ENCODE measurements at places on chromosomes 2 and 18. TPM values are rescaled to one million over a fixed set of nuclear protein-coding genes. Genes with fewer than 3 reads are reported as not detected.

MEP1B gene
- polyA plus RNA-seq, result 0.21 TPM

MALL gene
- polyA plus RNA-seq, result 14.2 TPM

RMDN2 gene
- 11.5 TPM for polyA plus RNA-seq

SCRN3 gene
- 36.1 TPM for polyA plus RNA-seq

DNA sequence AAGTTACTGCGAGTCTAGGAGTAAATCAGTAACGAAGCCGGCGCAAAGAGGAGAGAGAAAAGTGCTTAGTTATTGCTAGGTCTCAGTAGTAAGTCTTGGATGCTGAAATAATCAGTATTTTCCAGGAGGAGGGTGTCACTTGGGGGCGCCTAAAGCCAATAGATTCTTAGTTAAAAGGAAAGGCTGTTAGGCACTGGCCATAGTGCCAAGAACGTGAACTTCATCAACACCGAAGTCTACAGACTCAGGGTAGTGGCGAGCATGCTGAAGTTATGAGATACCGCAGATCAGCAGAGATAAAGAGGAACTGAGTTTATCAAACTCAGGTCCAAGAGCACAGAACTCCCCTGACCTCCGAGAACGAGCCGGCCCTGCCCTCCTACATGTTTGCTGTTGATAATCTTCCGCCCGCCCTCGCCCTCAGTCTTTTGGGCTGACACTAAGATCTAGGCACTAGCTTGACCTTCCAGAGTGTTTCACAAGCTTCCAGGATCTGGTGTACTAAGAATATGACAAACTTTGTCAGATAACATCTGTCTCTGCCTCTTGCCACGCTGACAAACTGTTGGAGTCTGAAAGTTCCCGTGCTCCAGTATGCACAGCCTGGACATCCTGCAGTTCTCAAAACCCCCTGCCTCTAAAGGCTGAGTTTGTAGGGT, 49.2 kb downstream of the CYB5A start:
- DNase-seq, result no peak

DNA sequence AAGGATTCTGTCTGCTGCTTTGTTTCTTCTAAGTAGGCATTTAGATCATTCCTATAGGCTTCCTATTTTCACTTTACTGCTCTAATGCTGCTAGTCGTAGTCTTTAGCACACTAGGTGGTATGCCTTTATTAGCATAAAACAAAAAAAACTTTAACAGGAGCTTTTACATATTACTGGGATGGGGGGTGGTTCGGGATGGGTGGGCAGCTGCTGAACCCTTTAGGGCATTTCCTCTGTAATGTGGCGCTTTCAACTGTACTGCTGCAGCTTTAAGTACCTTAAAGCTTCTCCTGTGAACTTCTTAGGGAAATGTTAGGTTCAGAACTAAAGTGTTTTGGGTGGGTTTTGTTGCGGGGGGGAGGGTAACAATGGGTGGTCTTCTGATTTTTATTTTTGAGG, 41.3 kb downstream of the ACTR2 start:
- no peak for DNase-seq

DNA sequence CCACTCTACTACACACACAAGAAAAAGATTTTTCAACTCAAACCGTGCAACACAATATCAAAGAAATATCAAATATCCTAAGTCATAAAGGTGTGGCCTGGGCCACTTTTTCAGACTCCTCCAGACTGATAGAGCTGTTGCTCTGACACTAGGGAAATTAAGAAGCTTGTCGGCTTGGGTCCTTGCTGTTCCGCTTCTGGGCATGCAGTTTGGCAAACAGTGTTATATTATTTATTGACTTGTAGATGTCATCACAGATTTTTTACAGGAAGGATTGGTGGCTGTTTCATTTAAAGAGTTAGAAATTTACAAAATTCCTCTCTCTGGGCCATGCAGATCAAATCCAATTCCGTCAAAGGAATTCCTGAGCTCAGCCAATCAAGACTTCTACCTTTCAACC, 98.3 kb upstream of the MSH2 start:
- DNase-seq, result no peak

- DNase-seq, result no peak
These were observed 39.7 kb downstream of the GRHL1 start for GRCh38 chr2:9991221-9991620.

GRCh38 chr2:13819896-13820295, 812.6 kb upstream of the LRATD1 start:
- no peak for DNase-seq

GRCh38 chr2:179349670-179350303, 85.2 kb upstream of the SESTD1 start:
- DNase-seq, result no peak

DNA sequence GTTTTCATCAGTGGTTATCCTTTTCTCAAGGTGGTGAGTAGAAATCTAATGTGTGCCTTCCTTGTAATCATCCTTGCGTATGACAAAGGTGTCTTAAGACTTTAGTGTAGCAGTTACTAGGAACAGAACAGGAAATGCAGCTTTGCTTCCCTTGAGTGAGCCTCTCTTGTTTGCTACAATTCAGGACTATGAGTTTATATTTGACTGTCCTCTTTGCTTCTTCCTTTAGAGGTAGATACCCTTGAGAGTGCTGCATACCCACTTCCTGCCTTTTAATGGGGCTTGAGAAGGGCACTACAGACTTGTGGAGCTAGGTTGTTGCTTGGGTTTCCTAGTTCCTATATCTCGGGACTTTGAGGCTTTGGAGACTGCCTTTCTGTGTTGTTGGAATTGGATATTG, 3.8 kb downstream of the KCNJ13 start:
- DNase-seq, result no peak
